Endodermal cell (in vitro differentiated cells): ENCODE measurements at places on chromosomes 7 and 10.

- DNase-seq = no peak
- H3K27ac ChIP-seq = no peak overlapping the region
- no peaks in the 10 kb centered on the region for H3K27me3 ChIP-seq
Observed at GRCh38 chr10:15735763-15736162, 16.0 kb upstream of the ITGA8 start.

GRCh38 chr10:59513558-59513957, 151.2 kb upstream of the FAM13C start:
- no peak overlapping the region for H3K27ac ChIP-seq
- H3K36me3 ChIP-seq = no peaks in the 10 kb centered on the region

DNA sequence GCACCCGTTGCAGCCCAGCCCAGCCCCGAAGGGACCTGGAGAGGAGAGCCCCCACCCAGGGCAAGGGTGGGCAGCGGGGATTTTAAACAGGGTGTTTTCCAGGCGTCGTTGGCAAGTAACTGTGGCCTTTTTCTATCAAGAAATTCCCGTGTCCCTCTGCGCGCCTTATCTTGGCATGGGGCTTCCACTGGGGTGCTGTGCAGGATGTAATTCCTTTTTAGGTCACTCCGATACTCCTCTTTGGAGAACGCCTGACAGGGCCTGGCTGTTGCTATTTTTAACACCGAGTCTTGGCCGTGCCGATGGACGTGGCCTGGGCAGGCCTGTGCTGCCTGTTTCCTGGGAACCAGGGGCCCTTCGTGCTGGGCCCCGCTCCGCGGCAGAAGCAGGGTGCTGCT, 93.8 kb downstream of the INPP5A start:
- H3K27ac ChIP-seq = no peak overlapping the region
- no peaks in the 10 kb centered on the region for H3K36me3 ChIP-seq
- no peak overlapping the region for H3K4me3 ChIP-seq
- H3K4me1 ChIP-seq = no peaks in the 10 kb centered on the region
- no peak for DNase-seq

DNA sequence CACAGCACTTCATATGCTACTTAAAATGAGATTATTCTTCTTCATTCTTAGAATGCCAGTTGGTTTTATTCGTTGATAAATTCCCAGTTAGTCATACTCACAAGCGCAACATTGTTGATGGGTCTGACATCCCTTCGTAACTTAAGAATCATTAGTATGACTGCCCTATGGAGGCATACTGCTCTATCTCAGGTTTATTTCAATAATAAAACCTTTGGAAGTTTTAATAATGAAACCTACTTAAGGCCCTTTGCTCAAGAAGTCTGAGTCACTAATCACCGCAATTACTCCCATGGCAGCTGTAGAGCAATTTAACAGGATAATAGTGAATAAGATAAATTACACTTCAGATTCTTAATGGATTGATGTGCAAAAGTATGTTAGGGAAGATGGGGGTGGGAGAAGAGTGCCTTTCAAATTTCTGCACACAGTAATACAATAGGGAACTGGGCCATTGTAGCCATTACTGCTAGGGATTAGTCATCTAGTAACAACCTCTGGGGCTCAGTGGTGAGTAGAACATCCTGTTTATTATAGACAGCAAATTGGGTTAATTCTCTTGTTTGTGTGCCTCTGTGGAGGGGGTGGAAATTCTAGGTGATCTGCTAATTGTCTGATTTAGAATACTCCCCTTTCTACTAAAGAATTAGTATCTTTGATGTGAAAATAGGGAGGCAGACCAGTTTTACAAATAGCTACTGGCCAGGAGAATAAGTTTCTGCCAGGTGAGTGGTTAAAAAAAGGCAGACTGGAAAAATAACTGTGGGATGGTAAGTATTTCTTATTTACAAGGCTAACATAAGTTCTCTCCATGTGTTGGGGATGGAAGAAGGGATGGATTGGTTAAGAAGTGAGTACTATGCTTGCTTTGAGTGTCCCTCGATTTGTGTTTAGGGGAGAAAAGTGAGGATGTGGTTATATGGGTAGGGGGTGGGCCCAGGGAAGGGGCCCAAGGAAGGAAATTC, 74.5 kb upstream of the VKORC1L1 start:
- DNase-seq = no peak
- no peak overlapping the region for H3K27ac ChIP-seq
- no peak overlapping the region for H3K4me3 ChIP-seq
- H3K4me1 ChIP-seq = no peaks in the 10 kb centered on the region
- no peaks in the 10 kb centered on the region for H3K36me3 ChIP-seq

- no peak overlapping the region for H3K27ac ChIP-seq
- H3K4me3 ChIP-seq = no peak overlapping the region
- no peaks in the 10 kb centered on the region for H3K27me3 ChIP-seq
- H3K36me3 ChIP-seq = no peaks in the 10 kb centered on the region
- no peak for DNase-seq
Observed at GRCh38 chr7:140316165-140316661, 82.1 kb downstream of the SLC37A3 start.

- H3K36me3 ChIP-seq = no peaks in the 10 kb centered on the region
- H3K27ac ChIP-seq = peak overlapping the region; percentile 57
- no peak for DNase-seq
Observed at GRCh38 chr7:148622887-148623585, 32.5 kb downstream of the C7orf33 start.

- H3K27ac ChIP-seq = no peak overlapping the region
- no peaks in the 10 kb centered on the region for H3K36me3 ChIP-seq
- H3K4me3 ChIP-seq = no peak overlapping the region
Observed at GRCh38 chr10:126398924-126399323, 10.6 kb upstream of the ADAM12 start.

DNA sequence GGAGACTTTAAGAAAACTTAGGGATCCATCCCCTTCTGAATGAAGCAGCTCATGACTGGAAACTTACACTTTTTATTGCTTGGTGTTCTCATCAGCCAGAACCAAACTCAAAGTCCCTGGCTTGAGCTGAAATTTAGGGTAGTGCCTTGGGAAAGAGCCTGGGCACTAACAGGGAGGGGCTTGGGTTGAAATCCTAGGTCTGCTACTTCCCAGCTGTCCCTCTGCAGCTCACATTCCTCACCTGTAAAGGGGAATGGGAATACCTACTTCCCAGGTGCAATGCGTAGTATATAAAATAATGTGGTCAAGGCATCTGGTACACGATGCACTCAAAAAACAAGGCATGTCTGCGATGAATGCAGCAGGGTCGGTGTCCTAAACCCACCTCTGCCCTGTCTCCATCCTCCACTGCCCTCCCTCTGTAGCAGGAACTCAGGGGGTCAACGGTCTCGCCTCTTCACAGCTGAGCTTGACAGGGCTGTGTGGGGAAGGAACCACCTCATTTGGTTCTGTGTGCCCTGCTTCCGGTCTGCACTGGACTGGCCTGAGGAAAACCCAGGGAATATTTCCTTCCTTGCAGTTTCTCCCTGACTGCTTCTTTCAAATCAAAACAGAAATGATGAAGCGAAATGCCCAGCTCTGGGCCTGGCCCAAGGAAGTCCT, 80.0 kb downstream of the COBL start:
- H3K27ac ChIP-seq = no peak overlapping the region
- peak; percentile 42 for DNase-seq
- H3K36me3 ChIP-seq = no peaks in the 10 kb centered on the region
- H3K4me1 ChIP-seq = no peaks in the 10 kb centered on the region
- H3K4me3 ChIP-seq = no peak overlapping the region

DNA sequence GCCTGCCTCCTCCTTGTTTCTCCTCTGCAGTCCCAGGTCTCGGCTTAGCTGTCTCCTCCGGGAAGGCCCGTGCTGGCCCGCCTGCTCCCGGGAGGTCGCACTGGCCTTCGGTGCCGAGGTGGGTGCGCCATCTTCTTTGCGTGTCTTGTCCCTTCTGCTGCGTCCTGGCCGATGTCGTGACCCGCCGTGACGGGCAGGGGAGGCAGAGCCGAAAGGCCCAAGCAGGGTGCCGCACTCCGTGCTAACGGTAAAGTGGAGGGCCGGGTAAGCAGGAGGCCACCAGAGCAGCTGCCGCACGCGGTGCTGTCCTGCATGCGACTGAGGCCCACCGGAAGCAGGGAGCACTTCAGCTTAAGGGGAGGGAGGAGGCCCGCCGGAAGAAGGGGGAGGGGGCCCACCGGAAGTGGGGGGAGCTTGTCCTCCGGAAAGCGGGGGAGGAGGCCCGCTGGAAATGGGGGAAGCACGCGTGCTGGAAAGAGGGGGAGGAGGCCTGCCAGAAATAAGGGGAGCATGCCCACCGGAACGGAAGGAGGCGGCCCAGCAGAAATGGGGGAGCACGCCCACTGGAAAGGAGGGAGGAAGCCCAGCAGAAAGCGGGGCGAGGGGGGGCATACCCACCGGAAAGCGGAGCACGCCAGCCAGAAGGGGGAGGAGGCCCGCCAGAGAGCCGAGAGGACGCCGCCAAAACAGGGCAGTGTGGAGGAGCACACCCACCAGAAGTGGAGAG, 71.4 kb downstream of the PROSER2 start:
- H3K4me3 ChIP-seq = no peak overlapping the region
- DNase-seq = no peak
- no peaks in the 10 kb centered on the region for H3K27me3 ChIP-seq

DNA sequence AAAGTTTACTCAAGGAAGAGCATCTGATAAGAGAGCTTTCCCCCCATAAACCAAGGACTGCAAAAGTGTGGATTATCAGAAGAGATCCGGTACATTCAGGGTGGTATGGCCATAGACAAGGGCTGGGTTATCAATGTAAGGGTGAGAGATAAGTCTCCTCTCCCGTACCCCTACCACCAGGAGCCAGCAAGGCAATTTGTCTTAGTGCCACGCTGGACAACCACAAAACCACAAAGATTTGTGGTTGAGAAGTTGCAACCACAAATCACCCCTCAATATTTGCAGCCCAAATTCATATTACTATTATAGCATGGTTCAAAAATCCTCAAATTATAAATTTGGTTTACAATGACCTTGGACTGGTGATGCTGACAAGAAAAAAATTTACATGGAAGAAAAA, 2.3 kb upstream of the ZSCAN25 start:
- no peak overlapping the region for H3K27ac ChIP-seq
- H3K4me3 ChIP-seq = no peak overlapping the region
- peaks cover 5% of the 10 kb centered on the region for H3K4me1 ChIP-seq
- no peak for DNase-seq
- H3K27me3 ChIP-seq = peaks cover 6% of the 10 kb centered on the region
- peaks cover 13% of the 10 kb centered on the region for H3K36me3 ChIP-seq

DNA sequence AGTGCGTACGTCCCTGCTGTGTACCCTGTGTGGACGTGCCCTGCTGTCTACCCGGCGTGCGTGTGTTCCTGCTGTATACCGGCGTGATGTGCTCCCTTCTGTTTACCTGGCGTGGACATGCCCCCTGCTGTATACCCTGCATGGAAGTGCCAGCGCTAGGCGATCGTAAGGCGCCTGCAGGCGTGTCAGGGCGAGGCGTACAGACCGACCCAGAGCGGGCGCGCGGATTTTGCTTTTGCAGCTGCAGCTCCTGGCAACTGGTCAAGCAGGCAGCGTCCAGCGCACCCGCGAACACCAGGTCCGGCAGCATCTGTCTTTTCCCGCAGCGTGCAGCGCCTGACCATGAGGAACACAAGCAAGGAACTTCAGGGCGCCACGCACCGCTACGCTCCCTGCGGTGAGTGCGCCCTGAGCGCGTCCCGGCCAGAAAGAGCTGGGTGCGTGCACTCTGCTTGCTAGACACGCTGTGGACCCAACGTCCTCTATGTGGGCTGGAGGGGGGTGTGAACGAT, 680 bp downstream of the C7orf57 start:
- peak; percentile 72 for DNase-seq
- H3K4me1 ChIP-seq = peaks cover 19% of the 10 kb centered on the region
- no peak overlapping the region for H3K27ac ChIP-seq
- H3K27me3 ChIP-seq = peaks cover 41% of the 10 kb centered on the region
